ENCODE measurements at places on chromosomes 12 and 14.

- no peak for DNase-seq
These were observed 508.1 kb downstream of the DIO2 start for GRCh38 chr14:79703209-79703608.

DNA sequence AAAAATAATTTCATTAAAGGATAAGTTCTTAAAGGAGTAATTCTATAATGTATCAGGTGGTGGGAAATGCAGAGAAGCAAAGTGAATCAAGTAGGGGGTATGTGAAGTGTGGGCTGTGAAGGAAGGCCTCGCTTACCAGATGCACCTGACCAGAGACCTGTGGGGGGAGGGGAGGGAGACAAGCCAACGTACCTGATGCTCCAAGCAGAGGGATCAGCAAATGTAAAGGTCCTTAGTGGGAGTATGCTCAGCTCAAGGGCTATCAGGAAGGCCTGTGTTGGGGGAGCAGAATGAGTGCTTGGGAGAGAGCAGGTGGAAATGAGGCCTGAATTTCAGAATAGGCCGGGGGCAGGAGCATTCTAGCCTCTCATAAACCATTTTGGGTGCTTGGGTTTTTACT is 57.1 kb downstream of the ANO4 start:
- no peak for DNase-seq

- no peak for DNase-seq
These were observed 1.2 kb downstream of the VWF start for GRCh38 chr12:6123258-6123657.

DNA sequence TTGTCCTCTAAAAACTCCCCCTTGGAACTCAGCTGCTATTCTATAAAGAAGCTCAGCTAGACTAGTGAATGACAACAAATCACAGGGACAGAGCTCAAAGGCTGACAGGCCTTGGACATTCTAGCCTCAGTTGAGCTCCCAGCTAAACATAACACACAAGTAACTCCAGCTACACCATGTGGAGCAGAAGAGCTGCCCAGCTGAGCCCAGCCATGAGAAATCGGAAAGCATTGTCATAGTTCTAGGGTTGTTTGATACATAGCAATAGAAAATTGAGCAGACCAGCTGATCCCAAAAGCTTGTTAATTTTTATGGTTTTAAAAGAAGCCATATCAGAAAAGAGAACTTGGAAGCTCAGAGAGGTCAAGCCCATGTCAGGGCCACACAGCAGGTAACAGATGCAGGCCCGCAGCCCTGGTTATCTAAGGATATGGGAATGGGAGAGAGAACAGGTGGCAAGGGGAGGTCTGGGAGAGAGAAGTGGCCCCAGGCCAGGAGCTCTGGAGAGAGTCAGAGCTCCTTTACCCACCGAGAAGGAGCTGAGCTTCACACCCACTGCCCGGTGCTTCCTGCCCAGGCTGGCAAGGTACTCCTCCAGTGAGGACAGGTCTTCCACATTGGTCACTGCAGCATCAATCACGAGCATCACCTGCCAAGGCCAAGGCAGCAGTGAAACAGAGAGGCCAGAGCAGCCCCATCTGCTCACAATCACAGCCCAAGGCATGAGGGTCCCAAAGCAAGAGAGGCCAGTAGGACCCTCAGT is 2.9 kb downstream of the NGB start:
- DNase-seq: no peak

- no peak for DNase-seq
These were observed 7.0 kb downstream of the NACA start for GRCh38 chr12:56718149-56718548.

DNA sequence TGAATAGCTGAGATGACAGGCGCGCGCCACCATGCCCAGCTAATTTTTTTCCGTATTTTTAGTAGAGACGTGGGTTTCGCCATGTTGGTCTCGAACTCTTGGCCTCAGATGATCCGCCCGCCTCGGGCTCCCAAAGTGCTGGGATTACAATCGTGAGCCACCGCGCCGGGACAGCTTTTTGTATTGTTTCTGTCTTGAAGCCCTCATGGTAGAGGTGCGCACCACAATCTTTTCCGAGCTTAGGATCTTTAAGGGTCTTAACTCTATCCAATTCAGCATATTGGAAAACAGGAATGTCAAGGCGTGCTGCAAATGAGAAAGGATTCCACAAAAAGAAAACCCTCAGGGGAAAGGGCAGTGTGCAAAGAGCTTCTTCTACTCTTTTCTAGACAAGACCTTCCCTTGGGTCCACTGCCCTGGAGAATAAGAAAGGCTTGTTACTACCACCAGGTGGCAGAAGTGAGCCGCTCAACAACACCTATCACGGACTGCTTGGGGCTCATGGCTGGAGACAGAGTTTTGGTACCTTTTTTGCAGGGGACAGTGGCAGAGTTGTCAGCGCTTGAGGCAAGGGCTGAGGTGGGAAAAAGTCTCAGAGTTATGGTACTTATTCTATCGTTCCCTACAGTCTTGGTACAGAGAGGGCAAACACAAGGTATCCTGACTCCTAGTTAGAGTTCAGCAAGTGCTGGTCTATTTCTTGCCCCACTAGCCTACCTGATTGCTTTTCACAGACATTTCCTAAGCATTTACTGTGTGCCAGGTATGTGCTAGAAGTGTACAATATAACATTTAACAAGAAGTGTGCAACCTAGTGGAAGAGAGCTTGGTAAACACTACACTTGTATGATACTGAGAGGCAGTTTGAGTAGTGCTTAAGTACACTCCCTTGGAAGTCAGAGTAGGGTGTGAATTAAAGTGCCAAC is 16.4 kb upstream of the SP7 start:
- peak; percentile 66 for DNase-seq

DNA sequence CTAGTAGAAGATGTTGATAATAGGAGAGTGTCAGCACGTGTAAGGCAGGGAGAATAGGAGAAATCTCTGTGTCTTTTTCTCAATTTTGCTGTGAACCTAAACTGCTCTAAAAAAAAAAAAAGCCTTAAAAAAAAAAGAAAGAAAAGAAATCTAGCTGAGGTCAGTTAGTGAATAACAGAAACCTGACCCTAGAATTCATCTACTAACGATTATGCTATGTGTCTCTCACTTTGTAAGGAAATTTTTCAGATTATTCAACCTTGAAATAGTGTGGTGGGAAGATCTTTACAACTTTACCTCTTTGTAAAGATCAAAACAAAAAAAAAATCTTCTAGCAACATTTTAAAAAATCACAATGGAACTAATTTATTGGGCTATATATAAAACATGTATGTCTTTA is 995.7 kb downstream of the GALC start:
- no peak for DNase-seq

GRCh38 chr12:81261508-81262207 is 183.8 kb downstream of the ACSS3 start:
- no peak for DNase-seq

- no peak for DNase-seq
These were observed 115.6 kb downstream of the LRIG3 start for GRCh38 chr12:58804749-58805148.
